ENCODE measurements at places on chromosomes 1 and 21.

DNA sequence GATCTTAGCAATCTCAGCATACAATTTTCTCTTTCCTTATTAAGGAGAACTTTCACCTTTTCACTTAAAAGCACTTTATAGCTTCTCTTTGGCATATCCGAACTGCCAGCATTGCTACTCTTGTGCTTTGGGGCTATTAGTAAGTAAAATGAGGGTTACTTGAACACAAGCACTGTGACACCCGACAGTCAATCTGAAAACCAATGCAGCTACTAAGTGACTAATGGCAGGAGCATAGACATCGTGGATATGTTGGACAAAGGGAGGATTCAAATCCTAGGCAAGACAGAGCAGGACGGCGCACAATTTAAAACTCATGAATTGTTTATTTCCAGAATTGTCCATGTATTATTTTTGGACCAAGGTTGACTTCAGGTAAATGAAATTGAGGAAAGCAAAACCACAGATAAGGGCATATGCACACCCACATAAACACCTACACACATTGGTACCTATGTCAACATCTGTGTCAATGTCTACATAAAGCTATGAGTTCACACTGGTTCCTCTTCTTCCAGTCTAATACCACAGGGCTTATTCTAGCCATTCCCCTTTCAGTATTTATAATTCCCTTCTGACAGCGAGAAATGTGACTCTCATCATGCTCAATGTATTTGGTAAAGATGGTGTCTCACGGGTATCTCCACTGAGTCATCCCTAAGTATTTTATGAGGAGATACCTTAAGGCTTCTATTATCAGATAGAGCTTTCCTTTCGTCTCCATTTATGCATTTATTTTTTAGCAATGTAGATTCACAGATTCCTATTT, 75.3 kb upstream of the RALGPS2 start:
- no peak for DNase-seq

DNA sequence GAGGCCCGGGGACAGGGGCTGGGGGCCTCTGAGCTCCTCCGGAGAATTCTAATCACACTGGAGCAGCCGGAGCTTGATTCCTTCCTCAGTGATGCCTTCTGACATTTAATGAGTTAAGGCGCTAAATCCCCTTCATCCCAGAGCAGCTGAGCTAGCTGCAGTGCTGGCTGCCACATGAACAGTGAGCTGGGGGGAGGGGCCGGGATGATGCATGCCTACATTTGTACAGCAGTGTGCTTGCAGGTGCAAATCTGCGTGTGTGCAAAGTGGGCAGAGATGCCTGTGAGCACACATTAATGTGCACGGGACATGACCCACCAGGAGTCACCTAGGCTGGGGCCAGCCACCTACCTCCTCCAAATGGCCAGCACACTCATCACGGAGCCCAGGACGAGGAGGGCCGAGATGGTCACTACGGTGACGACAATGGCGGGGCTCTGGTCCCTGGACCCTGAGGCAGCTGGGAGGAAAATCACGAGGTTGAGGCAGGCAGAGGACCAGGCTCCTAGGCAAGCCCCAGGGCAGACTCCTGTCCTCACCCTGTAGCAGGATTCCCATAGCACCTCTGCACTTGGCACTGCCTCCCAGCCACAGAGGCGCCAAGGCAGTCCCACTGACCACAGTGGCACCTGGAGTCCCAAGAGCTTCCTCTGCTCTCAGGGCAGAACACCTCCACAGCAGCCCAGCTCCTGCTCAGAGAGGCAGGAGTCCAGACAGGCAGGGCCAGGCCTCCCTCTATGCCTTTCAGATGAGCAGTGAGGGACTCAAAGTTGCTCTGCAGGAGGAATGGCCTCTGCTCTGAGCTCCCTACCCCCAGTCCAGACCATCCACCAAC, 34.7 kb downstream of the CDCA8 start:
- DNase-seq, result no peak

DNA sequence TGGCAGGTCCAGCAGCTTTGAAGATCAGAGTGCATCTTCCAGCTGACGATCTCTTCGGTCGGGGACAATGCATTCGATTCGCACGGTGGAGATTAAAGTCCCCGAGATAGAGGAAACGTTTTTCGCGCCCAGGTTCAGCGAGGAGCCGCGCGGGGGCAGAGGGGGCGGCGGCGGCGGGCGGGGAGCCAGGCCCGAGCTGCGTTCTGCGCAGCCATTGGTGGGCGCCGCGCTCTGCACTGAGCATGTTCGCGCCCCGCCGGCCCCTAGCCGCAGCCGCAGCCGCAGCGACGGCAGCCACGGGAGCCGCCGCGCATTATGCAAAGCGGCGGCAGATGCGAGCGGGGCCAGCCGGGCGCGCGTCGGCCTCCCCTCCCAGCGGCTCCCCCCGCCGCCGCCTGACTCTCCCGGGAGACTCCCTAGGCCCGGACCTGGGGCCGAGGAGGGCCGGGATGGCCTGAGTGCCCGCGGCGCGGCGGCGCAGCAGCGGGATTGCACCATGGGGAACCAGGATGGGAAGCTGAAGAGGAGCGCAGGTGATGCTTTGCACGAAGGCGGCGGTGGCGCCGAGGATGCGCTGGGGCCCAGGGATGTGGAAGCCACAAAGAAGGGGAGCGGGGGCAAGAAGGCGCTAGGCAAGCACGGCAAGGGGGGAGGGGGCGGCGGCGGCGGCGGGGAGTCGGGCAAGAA, at the start of gene FMN2:
TSS of gene FMN2 (plus strand) at position 270 of the 687 bp plus-strand sequence. CDS start at position 497, 227 bp downstream.
- DNase-seq, result no peak

- DNase-seq, result no peak
These were observed 11.5 kb upstream of the C1orf105 start for GRCh38 chr1:172408958-172409357.

- no peak for DNase-seq
These were observed 223.8 kb downstream of the KCNH1 start for GRCh38 chr1:210910020-210910575.

GRCh38 chr1:230375780-230376179, 50.4 kb downstream of the PGBD5 start:
- no peak for DNase-seq

- DNase-seq, result no peak
These were observed 407.4 kb downstream of the RWDD3 start for GRCh38 chr1:95641386-95641785.

DNA sequence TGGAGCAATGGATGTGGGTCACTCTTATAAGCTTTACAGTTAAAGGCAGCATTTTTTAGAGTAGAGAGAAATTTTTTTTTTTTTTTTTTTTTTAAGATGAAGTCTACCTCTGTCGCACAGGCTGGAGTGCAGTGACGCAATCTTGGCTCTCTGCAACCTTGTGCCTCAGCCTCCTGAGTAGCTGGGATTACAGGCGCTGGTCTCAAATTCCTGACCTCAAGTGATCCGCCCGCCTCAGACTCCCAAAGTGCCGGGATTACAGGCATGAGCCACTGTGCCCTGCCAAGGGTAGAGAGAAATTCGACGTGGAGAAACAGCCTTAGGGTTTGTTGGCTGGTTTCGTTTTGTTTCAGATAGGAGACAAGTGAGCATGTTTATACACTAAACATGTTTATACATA, 594.2 kb upstream of the ADAMTS5 start:
- no peak for DNase-seq

DNA sequence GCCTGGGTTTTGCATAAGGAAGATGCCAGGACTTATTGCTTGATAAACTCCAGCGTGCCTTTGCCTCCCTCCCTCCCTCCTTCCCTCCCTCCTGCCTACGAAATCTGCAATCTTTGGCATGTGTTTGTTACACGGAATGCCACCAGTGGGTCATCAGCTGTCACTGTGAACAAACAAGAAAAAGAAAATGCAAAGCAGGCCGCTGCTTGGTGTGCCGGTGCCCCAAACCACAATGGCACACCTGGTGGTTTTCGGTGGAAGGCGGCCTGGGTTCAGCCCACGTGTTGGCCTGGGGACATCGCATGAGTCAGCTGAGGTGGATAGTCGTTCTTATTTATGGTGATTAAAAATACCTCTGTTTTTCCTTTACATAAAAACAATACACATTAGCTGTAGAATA, 16.3 kb upstream of the IFNLR1 start:
- DNase-seq, result peak; percentile 74

- DNase-seq, result peak; percentile 81
These were observed 6.7 kb downstream of the NCDN start for GRCh38 chr1:35564037-35564883.

- DNase-seq, result no peak
These were observed 362.5 kb upstream of the CHRM3 start for GRCh38 chr1:239023732-239024360.

- no peak for DNase-seq
These were observed 329.8 kb downstream of the RPS6KC1 start for GRCh38 chr1:213380865-213381264.

DNA sequence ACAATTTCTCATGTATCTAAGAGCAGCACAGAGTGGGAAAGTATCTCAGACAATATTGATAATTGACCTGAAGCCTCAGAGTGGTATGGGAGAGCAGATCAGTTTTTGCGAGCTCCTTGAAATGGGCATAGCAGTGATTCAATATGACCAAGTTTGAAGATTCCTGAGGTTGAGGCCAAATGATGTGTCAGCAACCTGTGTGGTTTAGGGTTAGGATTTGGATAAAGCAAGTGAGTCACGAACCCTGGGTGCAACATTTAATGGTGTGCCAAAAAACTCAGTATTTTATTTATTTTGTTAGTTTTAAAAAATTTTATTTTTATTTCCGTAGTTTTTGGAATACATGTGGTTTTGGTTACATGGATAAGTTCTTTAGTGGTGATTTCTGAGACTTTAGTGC, 92.5 kb upstream of the C21orf91 start:
- peak; percentile 37 for DNase-seq

DNA sequence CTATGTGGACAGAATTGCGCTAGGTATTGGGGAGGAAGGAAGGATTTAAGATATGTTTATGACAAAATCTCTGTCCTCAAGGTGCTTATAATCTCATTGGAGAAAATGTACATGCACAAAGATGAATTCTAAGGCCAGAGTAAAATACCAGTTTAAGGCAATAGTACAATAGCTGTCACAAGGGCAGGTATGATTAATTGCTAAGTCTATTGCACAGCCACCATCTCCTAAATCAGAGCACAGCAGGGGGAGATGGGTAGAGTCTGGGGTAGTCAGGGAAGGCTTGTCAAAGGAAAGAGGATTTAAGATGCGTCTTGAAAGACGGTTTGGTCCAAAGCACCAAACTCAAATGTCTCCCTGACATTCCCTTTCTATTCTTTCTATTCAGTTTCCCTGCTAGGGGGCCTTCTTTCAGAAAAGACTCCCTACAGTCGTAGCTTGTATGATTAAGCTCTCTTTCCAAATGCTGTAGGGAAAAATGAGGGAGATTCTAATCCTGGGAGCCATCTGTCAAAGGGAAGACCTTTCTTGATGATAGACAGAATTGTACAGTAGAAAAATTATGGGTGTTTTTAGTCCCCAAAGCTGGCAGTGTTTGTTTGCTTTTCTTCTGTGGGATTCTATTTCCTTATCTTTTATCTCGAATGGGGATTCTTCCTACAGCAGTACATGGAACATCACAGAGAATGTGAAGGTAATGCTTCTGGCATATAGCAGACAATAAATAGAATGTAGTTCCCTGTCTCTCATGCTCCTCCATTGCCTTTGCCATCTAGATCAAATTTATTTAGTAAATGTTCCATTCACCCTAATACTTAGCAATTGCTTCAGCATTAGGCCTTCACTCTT, 107.6 kb upstream of the NFIA start:
- no peak for DNase-seq

DNA sequence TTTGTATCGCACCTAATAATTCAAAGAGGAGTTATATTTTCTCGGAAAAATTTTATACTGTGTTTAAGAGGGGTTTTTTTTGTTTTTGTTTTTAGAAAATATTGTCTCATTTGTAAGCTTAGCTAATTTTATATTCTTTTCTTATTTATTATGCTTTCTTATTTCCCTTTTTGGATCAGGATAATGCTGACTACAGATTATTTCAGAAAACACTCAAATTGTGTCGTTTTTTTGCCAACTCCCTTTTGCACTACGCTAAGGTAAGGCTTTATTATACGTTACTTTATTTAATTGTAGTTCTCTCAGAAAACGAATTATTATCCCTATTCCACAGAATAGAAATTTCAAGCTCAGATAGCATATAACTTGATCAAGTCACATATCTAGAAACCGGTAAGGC, 26.8 kb upstream of the METTL18 start:
- no peak for DNase-seq

DNA sequence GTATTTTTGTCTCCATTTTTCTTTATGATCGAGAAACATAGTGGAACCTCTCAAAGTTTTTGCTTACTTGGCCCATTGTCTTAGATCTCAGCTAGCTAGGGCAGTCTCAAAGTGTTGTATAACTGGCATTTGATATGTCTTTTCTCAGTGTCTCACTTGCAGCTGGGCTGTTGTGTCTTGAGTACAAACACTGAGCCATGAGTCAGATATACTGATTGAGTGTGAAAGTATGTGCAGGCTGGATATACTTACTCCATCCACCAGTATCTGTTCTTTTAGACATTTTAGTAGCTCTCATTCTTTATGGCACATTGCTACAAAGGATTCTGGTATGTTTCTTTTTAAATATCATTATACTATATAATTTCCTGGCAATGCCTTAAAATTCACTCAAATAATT, 14.3 kb upstream of the GPR52 start:
- peak; percentile 8 for DNase-seq

DNA sequence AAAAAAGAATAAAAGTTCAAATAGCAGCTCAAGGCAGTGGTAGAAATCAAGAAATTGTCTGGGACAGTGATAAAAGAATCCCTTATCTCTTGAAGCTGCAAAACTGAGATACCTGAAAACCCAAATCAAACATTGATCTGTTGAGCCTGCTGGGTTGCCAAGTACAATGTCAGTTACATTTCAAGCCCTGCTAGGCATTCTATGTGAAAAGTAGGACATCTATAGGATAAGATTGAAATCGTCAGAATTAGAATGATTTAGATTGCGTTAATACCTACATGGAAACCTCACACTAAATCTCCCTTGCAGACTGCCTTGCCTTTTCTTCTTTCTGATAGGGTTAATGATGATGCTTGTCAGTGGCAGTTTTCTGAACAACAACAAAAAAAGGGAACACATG, 1684.4 kb upstream of the B3GALT2 start:
- DNase-seq, result no peak
